Metanephros (tissue), 2 donors: ENCODE measurements at places on chromosomes 11 and 22. TPM values are rescaled to one million over a fixed set of nuclear protein-coding genes. Genes with fewer than 3 reads are reported as not detected.

The RBFOX2 gene
- total RNA-seq, result 170 TPM

The GGT1 gene
- 44.6 TPM for total RNA-seq

The LGR4 gene
- total RNA-seq, result 157 TPM

The TRIM5 gene
- 37.5 TPM for total RNA-seq

The MMP12 gene
- 1.6 TPM for total RNA-seq

The MFRP gene
- total RNA-seq, result 0.06 TPM

The SCUBE1 gene
- 10.7 TPM for total RNA-seq

The GSTT2B gene
- total RNA-seq, result 1.5 TPM

The AQP11 gene
- total RNA-seq, result 2.4 TPM

The INSC gene
- 0.53 TPM for total RNA-seq

The HOATZ gene
- total RNA-seq, result not detected

The C22orf31 gene
- total RNA-seq, result 0.64 TPM

The C11orf87 gene
- total RNA-seq, result 0.29 TPM

The UPK3A gene
- 3.6 TPM for total RNA-seq

The MFNG gene
- 9.6 TPM for total RNA-seq

The ELFN2 gene
- 1.5 TPM for total RNA-seq

The SPI1 gene
- 19.0 TPM for total RNA-seq

The ARHGAP20 gene
- total RNA-seq, result 4.0 TPM

The SAA4 gene
- not detected for total RNA-seq

The C22orf42 gene
- total RNA-seq, result not detected

The TMEM135 gene
- total RNA-seq, result 62.8 TPM

The OR51T1 gene
- total RNA-seq, result not detected

The VSIG2 gene
- 4.1 TPM for total RNA-seq

The GTSE1 gene
- total RNA-seq, result 8.6 TPM

The PITPNM1 gene
- total RNA-seq, result 60.2 TPM

The STK33 gene
- total RNA-seq, result 10.7 TPM

The SIK3 gene
- total RNA-seq, result 37.4 TPM

The UNC93B1 gene
- total RNA-seq, result 21.7 TPM

The RABL2B gene
- 17.2 TPM for total RNA-seq

The RAG2 gene
- 0.58 TPM for total RNA-seq

The ZBTB16 gene
- total RNA-seq, result 31.9 TPM

The CSNK2A3 gene
- 2.5 TPM for total RNA-seq

The HINFP gene
- 26.6 TPM for total RNA-seq

The CREB3L1 gene
- total RNA-seq, result 11.7 TPM

The JOSD1 gene
- total RNA-seq, result 41.7 TPM

The CYTH4 gene
- 12.2 TPM for total RNA-seq

The PDGFD gene
- total RNA-seq, result 24.3 TPM
